ENCODE measurements at places on chromosomes 13 and 19.

- DNase-seq, result no peak
Measured at GRCh38 chr19:8609279-8610040, 1.1 kb downstream of the ADAMTS10 start.

- peak; percentile 42 for DNase-seq
Measured at GRCh38 chr19:54481326-54481930, 8.3 kb upstream of the CDC42EP5 start.

GRCh38 chr19:1575323-1576241, 7.5 kb upstream of the MEX3D start:
- no peak for DNase-seq

- DNase-seq, result no peak
Measured at GRCh38 chr19:42111384-42111783, 20.9 kb downstream of the POU2F2 start.

- DNase-seq, result no peak
Measured at GRCh38 chr13:26956522-26957142, 196.0 kb upstream of the GPR12 start.

GRCh38 chr13:102028868-102029267, 373.0 kb downstream of the FGF14 start:
- DNase-seq, result no peak

DNA sequence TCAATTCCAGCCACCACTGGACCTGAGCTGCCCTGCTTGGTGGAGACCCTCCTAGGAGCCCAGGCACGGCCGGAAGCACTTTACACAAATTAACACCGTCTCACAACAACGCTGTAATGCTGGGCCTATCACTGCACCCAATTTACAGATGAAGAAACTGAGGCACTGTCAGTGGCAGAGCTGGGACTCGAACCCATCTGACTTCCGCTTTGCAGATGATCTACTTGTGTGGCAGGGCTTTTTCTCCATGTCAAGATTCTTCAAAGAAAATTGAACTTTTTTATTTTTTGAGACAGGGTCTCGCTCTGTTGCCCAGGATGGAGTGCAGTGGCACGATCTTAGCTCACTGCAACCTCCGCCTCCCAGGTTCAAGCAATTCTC, 33.8 kb downstream of the ZFR2 start:
- DNase-seq, result no peak

- DNase-seq, result peak; percentile 15
Measured at GRCh38 chr19:16541526-16542044, 652 bp downstream of the CHERP start.

All from effector memory CD8-positive, alpha-beta T cell (primary cell).